ENCODE measurements at places on chromosomes 6 and 20. TPM values are rescaled to one million over a fixed set of nuclear protein-coding genes. Genes with fewer than 3 reads are reported as not detected.

DNA sequence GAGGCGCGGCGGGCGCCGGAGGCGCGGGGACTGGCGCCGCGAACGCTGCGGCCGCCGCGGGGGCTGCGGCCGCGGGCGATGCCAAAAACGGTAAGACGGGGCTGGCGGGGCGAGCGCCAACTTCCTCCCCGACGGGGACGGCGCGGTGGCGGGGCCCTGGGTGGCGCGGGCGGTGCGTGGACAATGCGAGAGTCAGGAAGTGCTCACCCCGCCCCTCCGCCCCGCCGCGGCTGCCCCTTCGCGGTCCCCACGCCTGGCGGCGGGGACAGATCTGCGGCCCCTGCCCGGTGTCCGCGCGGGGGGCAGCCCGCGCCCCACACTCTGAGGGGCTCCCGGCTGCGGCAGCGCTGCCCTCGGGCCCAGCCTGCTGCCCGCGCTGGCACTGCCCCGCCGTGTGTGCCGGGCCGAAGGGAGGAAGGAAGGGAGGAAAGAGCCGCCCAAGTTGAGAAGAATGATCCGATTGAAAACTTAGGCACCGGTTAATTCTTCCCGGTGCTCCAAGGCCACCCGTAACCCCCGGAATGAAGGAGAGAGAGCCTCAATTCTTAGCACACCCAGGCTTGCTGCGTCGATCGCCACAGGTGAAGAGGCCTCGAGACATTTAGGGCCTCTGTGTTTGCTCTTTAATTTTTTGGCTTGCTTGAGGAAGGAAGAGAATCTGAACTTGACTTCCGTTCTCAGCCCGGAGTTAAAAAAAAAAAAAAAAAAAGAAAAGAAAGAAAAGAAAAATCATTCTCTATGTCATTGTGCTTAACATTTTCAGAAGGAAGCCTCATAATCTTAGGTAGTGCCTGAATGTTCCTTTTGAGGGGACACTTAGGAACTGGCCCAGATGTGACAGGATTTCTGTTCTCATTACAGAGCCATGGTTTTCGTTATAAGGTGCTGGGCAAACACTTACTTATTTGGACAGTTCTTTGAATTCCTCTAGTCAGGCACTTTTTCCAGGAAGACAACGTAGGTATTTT, 982 bp downstream of the HECA start:
- H3K27me3 ChIP-seq = no peaks in the 10 kb centered on the region
- H3K4me3 ChIP-seq = peak overlapping the region; percentile 85
- H3K4me1 ChIP-seq = no peaks in the 10 kb centered on the region
- no peak for DNase-seq
- no peak overlapping the region for H3K27ac ChIP-seq

DNA sequence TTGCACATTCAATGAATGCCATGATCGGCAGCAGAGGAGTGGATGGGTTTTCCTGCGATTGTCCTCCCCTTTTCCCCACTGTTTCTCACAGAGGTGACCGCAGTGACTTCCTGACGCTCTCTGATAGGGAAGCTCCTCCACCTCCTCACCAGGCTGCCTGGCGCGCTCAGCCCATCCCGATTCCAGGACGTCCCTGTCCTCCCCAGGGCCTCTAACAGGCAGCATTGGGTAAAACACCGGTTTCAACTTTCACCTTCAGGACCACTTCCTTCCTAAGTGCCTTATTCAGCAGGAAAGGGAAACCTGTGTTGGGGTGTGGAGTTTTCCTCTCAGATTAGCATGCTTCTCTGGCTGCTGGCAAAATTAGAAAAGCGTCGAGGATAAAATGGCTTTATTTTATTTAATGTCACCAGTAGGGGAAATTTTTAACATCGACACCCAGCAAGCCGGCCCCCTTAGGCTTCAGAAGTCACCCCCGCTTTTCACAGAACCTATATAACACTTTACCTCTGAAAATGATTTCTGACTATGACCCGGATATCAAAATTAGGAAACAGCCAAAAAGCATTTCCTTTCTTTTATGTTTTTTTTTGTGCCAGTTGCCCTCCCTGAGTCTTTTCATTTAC, 570.4 kb upstream of the GJE1 start:
- peaks cover 28% of the 10 kb centered on the region for H3K4me1 ChIP-seq
- H3K36me3 ChIP-seq = no peaks in the 10 kb centered on the region
- peak overlapping the region; percentile 46 for H3K4me3 ChIP-seq

GRCh38 chr6:105495515-105495914, 92.6 kb upstream of the PREP start:
- no peak overlapping the region for H3K27ac ChIP-seq
- no peaks in the 10 kb centered on the region for H3K4me1 ChIP-seq
- no peaks in the 10 kb centered on the region for H3K27me3 ChIP-seq
- no peak for DNase-seq
- H3K36me3 ChIP-seq = no peaks in the 10 kb centered on the region

- H3K27me3 ChIP-seq = no peaks in the 10 kb centered on the region
- no peaks in the 10 kb centered on the region for H3K4me1 ChIP-seq
- H3K36me3 ChIP-seq = no peaks in the 10 kb centered on the region
- DNase-seq = no peak
- H3K27ac ChIP-seq = no peak overlapping the region
These were observed 86.5 kb downstream of the BANF2 start for GRCh38 chr20:17786221-17786718.

DNA sequence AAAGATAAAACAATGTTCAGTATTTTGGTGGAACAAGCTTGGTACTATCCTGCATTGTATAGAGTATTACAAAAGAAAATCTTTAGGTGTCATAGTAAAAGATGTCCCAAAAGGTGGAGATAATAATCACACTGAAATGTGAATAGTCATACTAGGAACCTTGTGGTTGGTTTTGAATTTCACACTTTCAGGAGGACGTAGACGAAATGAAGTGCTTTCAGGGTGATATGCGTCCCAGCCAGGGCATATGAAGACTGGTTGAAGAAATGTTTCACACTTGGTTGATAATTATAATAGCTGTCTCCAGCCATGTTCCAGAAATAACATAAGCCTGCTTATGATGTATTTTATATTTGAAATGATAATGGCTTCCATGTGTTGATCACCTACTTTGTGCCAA, 60.4 kb downstream of the SCAND1 start:
- DNase-seq = no peak
- no peaks in the 10 kb centered on the region for H3K4me1 ChIP-seq
- no peak overlapping the region for H3K4me3 ChIP-seq
- no peaks in the 10 kb centered on the region for H3K27me3 ChIP-seq
- H3K36me3 ChIP-seq = no peaks in the 10 kb centered on the region
- H3K27ac ChIP-seq = no peak overlapping the region

DNA sequence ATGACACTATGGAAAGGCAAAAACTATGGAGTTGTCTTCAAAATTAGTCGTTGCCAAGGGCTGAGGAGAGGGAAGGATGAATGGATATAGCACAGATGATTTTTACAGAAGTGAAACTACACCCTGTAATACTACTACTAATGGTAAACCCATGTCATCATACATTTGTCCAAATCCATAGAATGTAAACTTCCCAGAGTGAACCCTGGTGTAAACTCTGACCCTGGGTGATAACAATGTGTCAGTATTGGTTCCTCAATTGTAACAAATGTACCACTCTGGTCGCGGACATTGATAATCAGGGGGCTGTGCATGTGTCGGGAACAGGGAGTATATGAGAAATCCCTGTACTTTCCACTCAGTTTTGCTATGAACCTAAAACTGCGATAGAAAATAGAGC, 72.2 kb downstream of the CNBD2 start:
- no peak overlapping the region for H3K27ac ChIP-seq
- H3K4me1 ChIP-seq = peaks cover 13% of the 10 kb centered on the region
- no peak for DNase-seq
- H3K36me3 ChIP-seq = peaks cover 2% of the 10 kb centered on the region

DNA sequence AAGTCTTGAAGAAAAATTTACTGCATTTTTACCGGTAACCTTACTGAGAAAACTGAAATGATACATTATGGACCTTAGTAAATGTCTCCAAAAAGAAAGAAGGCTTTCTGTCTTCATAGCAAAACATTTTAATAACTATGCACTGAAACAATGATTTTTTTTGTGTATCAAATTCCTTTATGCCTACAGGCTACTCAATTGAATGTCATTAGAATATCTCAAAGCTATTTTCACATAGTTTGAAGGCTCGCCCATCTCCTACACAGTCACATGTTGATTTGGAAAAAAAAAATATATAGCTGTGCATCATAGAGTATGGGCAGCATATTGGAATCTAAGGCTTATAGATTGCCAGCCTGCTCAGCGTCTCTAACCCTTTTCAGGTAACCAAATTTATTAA, 12.0 kb upstream of the MLIP start:
- no peak for DNase-seq
- H3K27me3 ChIP-seq = no peaks in the 10 kb centered on the region
- H3K36me3 ChIP-seq = no peaks in the 10 kb centered on the region
- H3K27ac ChIP-seq = no peak overlapping the region
- no peaks in the 10 kb centered on the region for H3K4me1 ChIP-seq
- H3K4me3 ChIP-seq = no peak overlapping the region

DNA sequence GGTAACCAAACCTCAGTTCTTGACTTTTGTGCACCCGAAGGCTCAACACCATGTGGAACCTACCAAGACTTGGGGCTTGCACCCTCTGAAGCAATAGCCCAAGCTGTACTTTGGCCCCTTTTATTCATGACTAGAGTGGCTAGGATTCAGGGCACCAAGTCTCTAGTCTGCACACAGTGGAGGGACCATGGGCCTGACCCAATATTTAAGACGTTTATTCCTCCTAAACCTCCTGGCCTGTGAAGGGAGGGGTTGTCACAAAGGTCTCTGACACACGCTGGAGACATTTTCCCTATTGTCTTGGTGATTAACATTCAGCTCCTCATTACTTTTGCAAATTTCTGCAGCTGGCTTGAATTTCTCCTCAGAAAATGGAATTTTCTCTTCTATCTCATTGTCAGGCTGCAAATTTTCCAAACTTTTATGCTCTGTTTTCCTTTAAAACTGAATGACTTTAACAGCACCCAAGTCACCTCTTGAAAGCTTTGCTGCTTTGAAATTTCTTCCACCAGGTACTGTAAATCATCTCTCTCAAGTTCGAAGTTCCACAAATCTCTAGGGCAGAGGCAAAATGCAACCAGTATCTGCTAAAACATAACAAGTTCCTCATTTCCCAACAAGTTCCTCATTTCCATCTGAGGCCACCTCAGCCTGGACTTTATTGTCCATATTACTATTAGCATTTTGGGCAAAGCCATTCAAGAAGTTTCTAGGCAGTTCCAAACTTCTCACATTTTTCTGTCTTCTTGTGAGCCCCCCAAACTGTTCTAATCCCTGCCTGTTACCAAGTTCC, 481.4 kb upstream of the BTBD3 start:
- 0 out of 2 replicates have a peak, but pooled peaks cover 5% of the 10 kb centered on the region for H3K4me1 ChIP-seq
- DNase-seq = no peak
- no peak overlapping the region for H3K27ac ChIP-seq
- H3K36me3 ChIP-seq = no peaks in the 10 kb centered on the region
- H3K27me3 ChIP-seq = no peaks in the 10 kb centered on the region

GRCh38 chr20:17457588-17458190, 73.5 kb downstream of the BFSP1 start:
- peaks cover 73% of the 10 kb centered on the region for H3K27me3 ChIP-seq
- no peak overlapping the region for H3K27ac ChIP-seq
- no peak overlapping the region for H3K4me3 ChIP-seq
- no peaks in the 10 kb centered on the region for H3K4me1 ChIP-seq

DNA sequence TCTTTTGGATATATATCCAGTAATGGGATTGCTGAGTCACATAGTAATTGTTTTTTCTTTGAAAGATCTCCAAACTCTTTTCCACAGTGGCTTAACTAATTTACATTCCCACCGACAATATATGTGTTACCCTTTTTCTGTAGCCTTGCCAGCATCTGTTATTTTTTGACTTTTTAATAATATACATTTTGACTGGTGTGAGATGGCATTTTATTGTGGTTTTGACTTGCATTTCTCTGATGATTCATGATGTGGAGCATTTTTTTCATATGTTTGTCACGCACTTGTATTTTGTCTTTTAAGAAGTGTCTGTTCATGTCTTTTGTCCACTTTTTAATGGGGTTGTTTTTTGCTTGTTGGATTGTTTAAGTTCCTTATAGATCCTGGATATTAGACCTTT, 58.9 kb upstream of the OPRM1 start:
- no peaks in the 10 kb centered on the region for H3K36me3 ChIP-seq
- peaks cover 16% of the 10 kb centered on the region for H3K27me3 ChIP-seq
- H3K4me1 ChIP-seq = no peaks in the 10 kb centered on the region
- no peak overlapping the region for H3K4me3 ChIP-seq

- DNase-seq = peak; percentile 19
- no peaks in the 10 kb centered on the region for H3K4me1 ChIP-seq
- no peak overlapping the region for H3K4me3 ChIP-seq
- no peaks in the 10 kb centered on the region for H3K36me3 ChIP-seq
These were observed 210.1 kb upstream of the HDDC2 start for GRCh38 chr6:125511809-125512396.

DNA sequence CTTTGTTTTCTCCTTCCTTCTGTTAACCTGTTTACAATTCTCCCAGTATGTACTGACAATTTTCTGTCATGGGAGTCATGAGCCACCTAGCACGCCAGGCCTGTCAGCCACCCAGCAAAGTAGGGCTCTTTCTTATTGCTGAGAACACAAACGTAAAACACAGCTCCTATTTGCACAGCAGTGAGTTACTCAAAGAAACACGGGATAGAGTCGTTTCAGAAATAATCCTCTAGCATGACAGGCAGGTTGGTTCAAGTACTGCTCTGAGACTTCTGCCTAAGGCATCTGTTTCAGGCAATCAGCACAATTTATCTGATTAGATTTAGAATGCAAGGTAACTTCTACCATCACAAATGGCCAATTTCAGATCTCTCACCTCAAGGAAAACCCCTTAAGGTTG, 88.8 kb downstream of the CD24 start:
- peaks cover 44% of the 10 kb centered on the region for H3K4me1 ChIP-seq
- H3K4me3 ChIP-seq = no peak overlapping the region
- H3K27ac ChIP-seq = no peak overlapping the region
- no peaks in the 10 kb centered on the region for H3K27me3 ChIP-seq
- H3K36me3 ChIP-seq = no peaks in the 10 kb centered on the region
- DNase-seq = no peak

DNA sequence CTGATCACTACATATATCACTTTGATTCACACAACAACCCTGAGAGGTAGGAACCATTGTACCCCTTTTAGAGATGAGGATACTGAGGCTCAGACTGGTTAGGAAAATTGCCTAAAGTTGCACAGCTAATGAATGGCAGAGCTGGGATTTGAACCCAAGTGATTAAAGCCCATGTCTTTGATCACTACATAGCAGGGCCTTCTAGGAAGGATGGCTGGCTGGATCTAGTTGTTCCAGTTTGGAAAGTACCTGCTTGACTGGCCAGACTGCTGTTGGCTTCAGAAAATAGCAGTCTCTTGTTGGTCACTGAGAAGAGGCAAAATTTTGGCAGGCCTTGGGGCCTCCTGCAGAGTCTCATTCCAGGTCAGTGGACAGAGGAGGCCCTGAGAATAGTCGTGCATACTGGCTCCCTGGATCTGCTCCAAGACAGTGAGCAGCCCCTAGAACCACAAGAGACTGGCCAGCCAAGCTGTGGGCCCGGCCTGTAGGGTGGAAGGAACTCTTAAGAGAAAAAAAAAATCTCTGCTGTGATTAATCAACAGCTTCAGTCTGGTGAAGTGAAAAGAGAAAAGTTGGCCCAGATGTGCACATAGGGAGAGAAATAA, 17.5 kb downstream of the PPARD start:
- H3K27me3 ChIP-seq = no peaks in the 10 kb centered on the region
- H3K4me1 ChIP-seq = peaks cover 11% of the 10 kb centered on the region
- peak overlapping the region; percentile 44 for H3K27ac ChIP-seq
- no peak overlapping the region for H3K4me3 ChIP-seq
- peaks cover 26% of the 10 kb centered on the region for H3K36me3 ChIP-seq

The RFX6 gene
- 0.17 TPM for total RNA-seq

The CST7 gene
- total RNA-seq = not detected

The ARFGAP1 gene
- total RNA-seq = 92.0 TPM

The SMOC2 gene
- total RNA-seq = not detected

The SLC22A16 gene
- total RNA-seq = not detected

The PTK7 gene
- total RNA-seq = 69.1 TPM

The PRDM13 gene
- not detected for total RNA-seq

The BTBD3 gene
- 21.6 TPM for total RNA-seq

Data from PC-3 (cell line).